Stimulated activated CD4-positive, alpha-beta T cell treated with anti-CD3 and anti-CD28 coated beads, Interleukin-1b, Interleukin-23, amount 100 ng/mL, for 1 hour (primary cell): ENCODE measurements at places on chromosomes 3 and 15.

GRCh38 chr3:26141296-26141695 lies 351.4 kb downstream of the OXSM start:
- DNase-seq: no peak

DNA sequence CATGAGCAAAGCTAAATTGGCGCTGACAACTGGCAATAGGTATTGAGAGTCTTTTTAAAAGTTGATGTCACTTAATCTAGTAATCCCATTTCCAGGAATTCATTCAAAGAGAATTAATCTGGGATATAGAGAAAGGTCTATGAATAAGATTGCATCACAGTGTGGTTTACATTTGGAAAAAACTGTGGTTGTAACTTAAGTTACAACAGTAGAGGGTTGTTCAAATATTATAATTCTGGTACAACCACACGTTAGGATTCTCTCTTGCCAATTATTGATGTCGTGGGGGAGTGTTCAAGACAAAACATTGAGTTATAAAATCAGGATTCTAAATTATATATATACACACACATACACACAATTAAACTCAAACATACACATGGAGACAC lies 79.8 kb downstream of the LIPC start:
- no peak for DNase-seq

GRCh38 chr3:109804697-109805096 lies 467.4 kb upstream of the DPPA4 start:
- no peak for DNase-seq

DNA sequence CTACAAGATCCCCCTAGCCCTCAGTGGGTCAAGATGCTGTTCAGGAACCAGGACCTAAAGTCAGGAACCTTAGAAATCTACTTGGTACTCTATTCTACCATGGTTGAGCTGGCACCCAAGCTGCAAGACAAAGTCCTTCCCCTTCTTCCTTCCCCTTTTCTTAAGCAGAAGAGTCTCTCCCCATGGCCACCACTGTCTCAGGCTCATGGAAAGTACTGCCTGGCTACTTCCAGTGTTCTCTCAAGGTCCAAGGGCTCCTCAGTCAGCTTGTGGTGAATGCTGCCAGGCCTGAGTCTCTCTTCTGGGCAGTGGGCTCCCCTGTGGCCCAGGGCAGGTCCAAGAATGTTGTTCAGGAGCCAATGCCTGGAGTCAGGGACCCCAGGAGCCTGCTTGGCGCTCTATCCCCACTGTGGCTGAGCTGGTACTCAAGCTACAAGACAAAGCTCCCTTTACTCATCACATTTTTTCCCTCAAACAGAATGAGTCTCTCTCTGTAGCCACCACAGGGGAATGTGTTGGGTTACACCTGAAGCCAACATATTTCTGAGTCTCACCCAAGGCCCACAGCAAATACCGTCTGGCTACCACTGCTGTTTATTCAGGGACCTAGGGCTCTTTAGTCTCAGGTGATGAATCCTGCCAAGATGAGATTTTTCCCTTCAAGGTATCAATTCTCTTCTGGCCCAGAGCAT lies 18.1 kb upstream of the SLC27A2 start:
- no peak for DNase-seq

DNA sequence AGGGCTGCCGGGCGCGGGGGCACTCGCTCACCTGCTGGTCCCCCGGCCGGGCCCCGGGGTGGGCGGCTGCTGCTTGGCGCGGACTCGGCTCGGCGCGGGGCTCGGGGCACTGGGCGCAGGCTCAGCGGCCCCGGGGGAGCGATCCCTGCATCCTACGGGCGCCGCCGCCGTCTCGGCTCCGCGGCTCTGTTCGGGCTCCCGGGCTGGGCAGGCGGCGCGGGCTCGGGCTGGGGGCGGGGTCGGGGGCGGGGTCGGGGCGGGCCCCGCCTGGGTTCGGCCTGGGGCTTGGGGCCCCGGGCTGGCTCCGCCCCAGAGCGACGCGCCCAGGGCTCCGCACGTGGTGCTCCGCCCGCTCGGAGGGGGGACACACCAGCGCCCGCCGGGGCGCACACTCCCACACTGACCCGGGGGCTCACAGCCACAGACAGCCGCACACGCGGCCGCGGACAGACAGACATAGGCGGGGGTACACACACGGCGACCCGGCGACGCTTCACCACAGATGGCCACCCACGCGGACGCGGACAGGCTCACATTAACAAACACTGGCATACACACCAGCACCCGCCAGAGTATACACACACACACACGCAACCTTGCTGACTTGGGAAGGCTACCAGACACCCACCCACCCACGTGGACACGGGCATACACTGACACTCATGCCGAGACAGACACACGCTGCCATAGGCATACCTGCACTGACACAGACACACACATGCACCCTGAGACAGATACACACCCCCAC lies at the start of gene SCN5A:
Gene SCN5A (minus strand): TSS at position 188 of the 748 bp plus-strand sequence. CDS start 16,380 bp downstream, outside the sequence.
- peak; percentile 33 for DNase-seq

DNA sequence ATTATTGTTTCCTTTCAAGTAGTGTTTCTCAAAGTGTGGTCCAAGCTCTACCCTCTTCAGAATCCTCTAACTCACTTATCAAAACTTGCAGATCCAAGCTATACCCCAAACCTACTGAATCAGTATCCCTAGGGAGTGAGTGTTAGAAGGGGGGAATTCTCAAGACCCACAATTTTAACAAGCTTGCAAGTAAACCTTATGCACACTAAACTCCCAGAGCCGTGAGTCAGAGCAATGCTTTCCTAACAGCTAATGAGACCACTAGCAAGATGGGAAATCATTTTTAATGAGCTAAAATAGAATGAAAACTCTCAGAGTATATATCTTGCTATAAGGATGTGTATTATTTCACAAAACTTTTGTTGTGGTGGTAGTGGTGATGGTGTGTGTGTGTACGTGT lies 41.1 kb upstream of the SRGAP3 start:
- DNase-seq: no peak

DNA sequence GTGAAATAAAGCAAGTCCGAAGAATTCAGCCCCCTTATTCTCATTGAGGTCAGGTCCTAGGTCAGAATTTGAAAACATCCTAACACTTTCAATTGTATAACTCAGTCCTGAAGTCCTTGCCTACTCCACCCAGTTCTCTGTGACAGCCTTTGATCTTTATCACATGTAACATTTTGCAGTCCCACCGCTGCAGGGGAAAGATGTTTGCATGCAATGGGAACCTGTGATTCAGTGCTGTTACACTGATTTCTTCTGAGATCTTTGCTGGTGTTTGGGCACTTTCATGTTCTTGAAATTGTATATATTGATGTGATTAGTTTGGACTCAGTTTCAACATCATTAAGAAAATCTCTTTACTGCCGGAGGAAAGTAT lies 18.0 kb upstream of the SECISBP2L start:
- no peak for DNase-seq

- no peak for DNase-seq
Measured at GRCh38 chr15:47340571-47340920, 376.8 kb upstream of the SEMA6D start.

GRCh38 chr3:62732183-62732904 lies 142.9 kb downstream of the CADPS start:
- no peak for DNase-seq

GRCh38 chr3:24520101-24520495 lies 25.4 kb upstream of the THRB start:
- DNase-seq: no peak

GRCh38 chr15:25682340-25682739 lies 180.8 kb downstream of the ATP10A start:
- no peak for DNase-seq

- DNase-seq: no peak
Measured at GRCh38 chr15:25331404-25331803, 107.4 kb downstream of the UBE3A start.

DNA sequence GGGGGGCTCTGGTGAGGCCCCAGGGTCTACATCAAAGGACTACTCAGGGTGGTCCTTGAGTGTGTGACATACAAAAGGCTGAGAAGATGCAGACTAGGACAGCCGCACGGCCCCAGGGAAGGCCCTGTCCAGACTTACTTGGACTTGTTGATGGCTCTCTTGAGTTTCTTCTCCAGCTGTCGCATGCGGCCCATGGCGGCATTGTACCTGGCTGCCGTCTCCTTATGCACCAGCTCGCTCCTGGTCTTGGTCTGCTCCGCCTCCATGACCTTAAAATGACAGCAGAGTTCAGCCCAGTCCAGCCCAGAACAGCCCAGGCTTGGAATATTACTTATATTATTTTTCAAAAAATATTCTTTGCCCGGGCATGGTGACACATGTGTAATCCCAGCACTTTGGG lies 56.0 kb downstream of the CAPN7 start:
- no peak for DNase-seq

GRCh38 chr15:47516558-47516957 lies 200.7 kb upstream of the SEMA6D start:
- DNase-seq: no peak

- DNase-seq: no peak
Measured at GRCh38 chr15:59994888-59995557, 9.1 kb upstream of the FOXB1 start.

DNA sequence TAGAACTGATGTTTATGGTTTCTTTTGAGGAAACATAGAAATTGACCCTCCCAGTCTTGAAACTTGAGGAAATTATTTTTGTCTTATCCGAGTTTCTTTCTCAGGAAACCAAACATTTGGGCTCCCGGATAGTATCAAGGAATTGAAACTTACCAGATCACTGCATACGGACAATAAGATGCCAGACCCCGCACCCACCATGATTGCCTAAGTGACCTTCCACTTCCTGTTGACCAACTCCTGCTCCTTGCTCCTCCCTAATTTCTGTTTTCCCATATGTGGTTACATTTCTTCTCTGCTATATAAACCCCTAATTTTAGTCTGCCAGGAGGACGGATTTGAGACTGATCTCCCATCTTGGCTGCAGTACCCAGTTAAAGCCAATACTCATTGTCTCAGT lies 118.4 kb upstream of the TPRG1 start:
- no peak for DNase-seq

DNA sequence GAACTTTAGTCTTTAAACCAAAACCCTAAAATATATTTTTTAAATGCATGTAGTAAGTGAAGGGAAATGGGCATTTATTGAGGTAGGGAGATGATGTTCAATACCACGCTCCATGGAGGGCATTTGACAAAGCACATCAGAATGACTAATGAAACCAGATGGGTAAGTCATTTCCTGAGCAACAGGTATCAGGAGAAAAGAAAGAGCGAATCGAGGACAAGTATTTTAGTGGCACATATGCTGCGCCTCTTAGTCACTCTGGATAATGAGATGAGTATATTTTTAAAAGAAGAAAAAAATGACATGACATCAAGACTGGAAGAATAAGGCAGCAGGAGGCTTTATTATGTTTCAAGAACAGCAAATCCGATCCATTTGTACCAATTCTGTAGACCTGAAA lies 129.0 kb upstream of the ARHGEF3 start:
- no peak for DNase-seq
